Muscle of arm (tissue), 14 donors: ENCODE measurements at places on chromosomes 1 and 21. TPM values are rescaled to one million over a fixed set of nuclear protein-coding genes. Genes with fewer than 3 reads are reported as not detected.

DNA sequence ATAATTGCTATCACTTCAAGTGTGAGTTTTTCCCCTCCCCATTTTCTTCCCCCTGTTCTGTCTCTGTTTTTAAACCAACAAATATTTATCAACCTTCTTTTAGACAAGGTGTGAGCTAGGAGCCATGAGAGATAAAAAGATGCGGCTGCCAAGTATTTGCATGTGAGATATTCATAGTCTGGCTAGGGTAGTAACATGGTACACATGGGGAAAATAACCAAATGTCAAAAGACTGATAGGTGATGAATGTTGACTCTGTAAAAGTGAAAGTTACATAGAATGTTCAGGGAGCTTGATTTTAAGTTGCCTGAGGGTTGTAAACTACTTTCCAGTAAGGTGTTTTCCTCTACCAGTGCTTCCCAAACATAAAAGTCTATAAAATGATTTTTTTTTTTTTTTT, 25.4 kb upstream of the SRP9 start:
- DNase-seq: no peak

DNA sequence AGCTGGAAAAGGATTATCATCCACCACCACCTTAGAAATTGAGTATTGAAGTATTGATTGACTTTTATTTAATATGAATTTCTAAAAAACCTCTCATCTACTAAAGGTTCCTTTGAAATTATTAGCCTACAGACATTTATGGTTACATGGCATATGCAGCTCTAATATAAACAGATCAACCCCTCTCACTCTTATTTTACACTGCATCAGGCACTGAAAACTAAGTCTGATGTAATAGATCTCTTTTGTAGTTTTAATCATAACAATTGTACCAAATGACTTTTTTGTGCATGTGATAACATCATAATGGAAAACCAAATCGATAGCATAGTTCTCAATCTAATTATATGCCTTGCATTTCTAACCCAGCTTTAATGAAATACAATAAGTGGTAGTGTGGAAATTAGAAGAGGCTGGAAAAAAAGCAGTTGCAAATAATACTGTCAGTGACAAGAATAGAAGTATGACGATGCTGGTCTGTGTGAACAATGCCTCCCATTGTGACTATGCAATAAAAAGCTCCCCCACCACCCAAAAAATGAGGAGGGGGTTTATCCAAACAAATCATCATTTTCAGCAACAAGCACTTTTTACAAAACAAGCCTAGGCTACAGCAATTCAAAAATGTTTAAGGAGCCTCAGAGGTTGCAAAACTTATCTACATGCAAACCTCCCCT, 426.5 kb upstream of the NFIA start:
- DNase-seq: no peak

CITED4 gene
- 1.2 TPM for polyA plus RNA-seq

UCHL5 gene
- 40.4 TPM for polyA plus RNA-seq

CYP4B1 gene
- 1.4 TPM for polyA plus RNA-seq

DNA sequence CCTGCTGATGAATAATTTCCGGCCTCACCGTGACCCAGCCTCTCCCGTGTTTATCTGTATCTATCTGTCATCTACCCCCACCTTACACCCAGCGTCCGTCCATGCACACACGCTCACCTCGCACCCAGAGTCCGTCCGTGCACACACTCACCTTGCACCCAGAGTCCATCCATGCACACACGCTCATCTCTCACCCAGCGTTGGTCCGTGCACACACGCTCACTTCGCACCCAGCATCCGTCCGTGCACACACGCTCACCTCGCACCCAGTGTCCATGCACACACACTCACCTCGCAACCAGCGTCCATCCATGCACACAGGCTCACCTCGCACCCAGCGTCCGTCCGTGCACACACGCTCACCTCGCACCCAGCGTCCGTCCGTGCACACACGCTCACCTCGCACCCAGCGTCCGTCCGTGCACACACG, 25.0 kb upstream of the COL18A1 start:
- no peak for DNase-seq

- no peak for DNase-seq
Measured at GRCh38 chr1:212218911-212219310, 66.3 kb upstream of the PPP2R5A start.

- no peak for DNase-seq
Measured at GRCh38 chr21:14499316-14499715, 46.8 kb downstream of the SAMSN1 start.

MPZ gene
- polyA plus RNA-seq: 18.1 TPM

DNA sequence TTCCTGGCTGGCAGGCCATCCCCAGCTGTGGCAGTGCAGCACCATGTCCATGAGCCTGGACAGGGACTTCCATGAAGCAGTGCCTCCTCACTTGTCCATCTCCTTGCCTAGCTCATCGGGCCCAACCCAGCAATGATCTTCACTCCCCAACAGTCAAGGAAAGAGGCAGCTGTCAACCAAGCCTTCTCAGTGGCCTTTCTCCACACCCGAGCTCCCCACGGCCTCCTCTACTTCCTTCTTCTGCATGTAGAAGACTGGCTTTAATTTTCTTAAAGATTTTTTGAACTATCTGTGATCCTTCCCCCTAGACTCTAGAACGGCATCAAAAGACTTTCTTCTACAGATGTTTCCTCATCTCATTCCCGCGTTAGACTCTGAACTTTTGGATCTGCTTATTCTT, 65.5 kb upstream of the COA6 start:
- DNase-seq: no peak

DNA sequence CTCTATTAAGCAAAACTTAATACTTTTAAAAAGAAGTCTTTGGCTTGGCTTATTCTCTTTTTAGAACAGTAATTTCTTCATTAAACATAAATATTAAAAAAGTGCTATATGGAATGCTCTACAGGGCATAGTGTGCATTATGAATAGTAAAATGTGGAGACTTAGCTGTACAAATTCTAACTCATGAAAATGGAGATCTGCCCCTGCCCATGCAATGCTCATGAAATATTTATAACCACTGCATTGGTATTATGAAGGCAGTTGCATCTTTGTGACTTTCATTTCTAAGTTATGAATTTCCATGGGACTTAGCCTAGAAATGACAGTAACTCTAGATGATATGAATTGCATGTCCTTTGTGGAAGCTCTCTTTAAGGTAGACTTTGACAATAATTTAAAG, 586.0 kb downstream of the PTBP2 start:
- DNase-seq: no peak

HUNK gene
- 7.8 TPM for polyA plus RNA-seq

- DNase-seq: peak; percentile 82
Measured at GRCh38 chr1:116909512-116910378, at the start of gene PTGFRN. TSS of gene PTGFRN (plus strand) at chr1:116909916. CDS start at chr1:116910204, 288 bp downstream.

GRCh38 chr1:208461680-208462079, 217.5 kb upstream of the PLXNA2 start:
- no peak for DNase-seq

DNA sequence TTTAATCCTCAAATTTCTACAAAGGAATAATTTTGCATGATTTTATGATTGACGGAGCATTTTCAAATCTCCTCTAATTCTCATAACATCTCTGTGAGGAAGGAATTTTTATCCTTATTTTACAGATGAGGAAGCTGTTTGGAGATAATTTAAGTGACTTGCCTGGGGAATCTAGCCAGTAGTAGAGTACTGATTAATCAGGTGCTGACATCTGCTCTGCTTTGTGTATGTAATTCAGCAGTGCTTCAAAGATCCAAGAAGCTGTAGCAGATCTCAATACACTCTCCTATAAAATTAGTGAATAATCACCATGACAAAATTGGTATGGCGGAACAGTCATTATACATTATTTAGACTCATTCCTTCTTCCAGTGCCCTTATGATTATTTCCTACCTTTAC, 46.0 kb downstream of the DPH5 start:
- no peak for DNase-seq

GRCh38 chr1:51070640-51071039, 31.4 kb upstream of the C1orf185 start:
- no peak for DNase-seq

- DNase-seq: peak; percentile 35
Measured at GRCh38 chr1:198699167-198700015, 60.6 kb downstream of the PTPRC start.

DNA sequence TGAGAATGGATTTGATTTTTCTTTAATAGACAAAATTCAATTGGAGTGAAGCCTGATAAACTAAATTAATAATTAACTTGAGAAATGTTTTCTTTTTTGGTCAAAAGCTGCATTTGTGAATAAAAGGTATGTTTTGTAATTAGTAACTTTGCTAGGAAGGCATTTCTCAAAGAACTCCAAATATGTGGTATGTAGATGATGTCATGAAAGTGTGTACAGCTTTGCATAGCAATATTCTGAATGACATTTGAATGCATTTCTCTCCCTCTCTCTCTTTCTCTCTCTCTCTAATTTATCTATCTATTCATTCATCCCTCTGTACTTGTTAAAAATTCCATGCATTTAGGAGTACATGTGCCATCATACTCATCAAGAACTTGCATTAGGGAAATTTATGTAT, 109.1 kb upstream of the ADAMTS5 start:
- DNase-seq: no peak

TRIM67 gene
- 0.16 TPM for polyA plus RNA-seq

GRCh38 chr1:179017383-179018326, 8.0 kb upstream of the FAM20B start:
- DNase-seq: no peak

GPR137B gene
- polyA plus RNA-seq: 15.9 TPM

DNA sequence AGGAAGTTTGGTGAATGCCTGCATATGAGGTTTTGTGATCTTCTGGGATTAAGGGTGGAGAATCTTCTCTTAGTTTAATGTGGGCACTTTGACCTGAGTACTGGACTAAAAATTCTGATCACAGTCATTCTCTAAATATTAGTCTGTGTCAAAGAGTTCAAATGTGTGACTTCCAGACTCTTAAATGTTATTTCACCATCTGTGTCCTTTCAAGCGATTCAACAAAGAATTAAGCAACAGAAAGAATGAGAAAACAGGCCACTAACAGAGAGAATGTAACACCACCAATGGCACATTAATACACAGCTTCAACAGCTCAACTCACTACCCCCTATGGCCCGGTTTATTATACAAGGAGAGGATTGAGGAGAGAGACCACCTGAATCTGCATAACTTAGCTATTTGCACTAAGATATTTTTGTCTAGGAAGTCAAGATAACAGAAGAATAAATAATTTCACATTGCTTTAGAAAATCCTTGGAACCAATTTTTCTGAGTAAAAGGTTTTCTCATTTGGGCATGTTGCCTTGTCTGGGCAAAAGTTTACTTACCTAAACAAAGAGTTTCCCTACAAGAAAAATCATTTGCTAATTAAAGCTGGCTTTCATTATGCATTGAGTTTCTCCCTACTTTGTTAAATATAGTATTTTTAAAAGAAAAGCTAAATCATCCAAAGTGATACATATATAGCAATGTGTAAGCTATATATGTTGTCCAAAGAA, 1313.7 kb downstream of the NCAM2 start:
- no peak for DNase-seq

DNA sequence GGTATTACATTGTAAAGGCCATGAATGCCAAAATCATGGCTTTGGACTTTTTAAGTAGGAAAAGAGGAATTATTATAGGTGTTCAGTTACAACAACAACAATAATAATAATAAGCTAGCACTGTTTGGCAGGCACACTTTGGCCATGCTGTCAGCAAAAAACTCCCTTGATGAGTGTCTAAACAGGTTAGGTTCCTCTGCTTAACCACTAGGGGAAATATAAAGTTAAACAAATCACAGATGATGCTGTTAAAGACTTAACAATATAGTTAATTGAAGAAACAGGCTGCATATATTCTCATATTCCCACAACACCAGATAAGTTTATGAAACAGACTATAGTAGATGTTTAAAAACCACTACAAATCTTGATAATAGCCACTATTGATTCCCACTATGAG, 46.4 kb downstream of the RGS21 start:
- DNase-seq: no peak

RPE65 gene
- not detected for polyA plus RNA-seq

- no peak for DNase-seq
Measured at GRCh38 chr1:38243106-38243505, 196.5 kb upstream of the POU3F1 start.

RIMKLA gene
- 1.1 TPM for polyA plus RNA-seq

DNA sequence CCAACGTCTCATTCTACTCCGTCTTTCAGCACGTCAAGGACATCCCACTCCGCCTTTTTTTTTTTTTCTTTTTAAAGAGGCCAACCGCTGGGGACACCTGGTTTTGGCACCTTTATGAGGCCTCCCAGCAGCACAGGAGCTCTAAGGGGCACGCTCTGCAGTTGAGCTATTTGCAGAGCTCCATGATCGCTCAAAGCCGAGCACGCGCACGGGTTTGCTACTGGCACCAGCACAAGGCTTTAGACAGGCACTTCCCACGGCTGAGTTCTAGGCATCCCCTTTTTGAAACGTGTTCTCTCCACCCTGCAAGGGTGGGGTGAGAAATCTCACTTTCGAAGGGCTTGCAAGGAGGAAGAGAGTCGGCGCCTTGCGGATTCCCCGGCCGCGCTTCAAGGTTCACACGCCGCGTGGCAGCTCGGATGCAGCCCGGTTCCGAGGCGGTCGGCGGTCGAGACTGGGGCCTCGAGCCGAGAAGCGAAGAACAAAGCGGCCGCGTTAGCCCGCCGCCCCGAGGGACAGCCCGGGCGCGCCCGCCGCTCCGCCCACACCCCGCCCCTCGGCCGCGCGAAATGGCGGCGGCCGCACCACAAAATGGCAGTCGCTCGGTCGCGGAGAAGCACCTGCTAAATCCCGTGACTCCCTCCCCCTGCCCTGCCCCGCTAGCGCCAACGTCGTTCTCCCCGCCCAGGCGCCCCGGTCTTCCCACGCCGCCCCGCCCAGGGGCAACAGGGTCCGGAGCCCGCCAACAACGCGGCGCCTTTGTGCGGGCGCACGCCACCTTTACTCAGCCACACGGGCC, 12.9 kb upstream of the SPEN start:
- peak; percentile 94 for DNase-seq

GRCh38 chr1:159869607-159870006, 7.2 kb upstream of the VSIG8 start:
- no peak for DNase-seq

DNA sequence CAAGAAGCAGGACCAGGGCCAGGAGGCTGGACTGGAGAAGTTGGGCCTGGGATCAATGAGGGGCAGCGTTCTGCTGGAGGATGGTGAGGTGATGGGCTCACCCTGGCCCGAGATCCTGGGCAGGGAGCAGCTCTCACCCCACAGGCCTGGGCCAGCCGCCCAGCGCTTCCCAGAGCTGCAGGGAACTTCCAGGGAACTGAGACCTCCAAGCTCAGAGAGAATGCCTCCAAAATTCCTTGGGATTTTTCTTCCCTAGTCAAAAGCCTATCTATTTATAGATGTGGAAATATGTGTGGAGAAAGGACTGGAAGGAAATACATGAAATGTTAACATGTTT, 121.2 kb downstream of the SPSB1 start:
- peak; percentile 71 for DNase-seq

DNA sequence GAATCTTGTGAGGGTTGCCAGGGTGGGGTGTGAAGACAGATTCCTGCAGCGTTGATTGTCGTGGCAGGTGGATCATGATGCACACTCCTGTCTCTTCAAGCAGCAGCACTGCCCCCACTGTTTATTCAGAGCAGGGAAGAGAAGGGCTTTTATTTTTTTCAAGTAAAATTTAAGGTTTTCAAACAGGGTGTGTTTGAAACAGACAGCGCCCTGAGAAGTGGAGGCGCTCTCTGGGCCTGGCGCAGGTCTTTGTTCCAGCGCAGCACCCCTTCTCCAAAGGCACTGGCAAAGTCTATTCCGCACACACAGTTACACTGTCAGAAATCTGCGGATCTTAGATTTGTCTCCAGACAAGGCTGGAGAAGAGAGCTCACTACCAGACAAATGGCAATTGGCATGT, 7.0 kb downstream of the C1orf53 start:
- no peak for DNase-seq
